ENCODE measurements at places on chromosomes 3 and 15.

DNA sequence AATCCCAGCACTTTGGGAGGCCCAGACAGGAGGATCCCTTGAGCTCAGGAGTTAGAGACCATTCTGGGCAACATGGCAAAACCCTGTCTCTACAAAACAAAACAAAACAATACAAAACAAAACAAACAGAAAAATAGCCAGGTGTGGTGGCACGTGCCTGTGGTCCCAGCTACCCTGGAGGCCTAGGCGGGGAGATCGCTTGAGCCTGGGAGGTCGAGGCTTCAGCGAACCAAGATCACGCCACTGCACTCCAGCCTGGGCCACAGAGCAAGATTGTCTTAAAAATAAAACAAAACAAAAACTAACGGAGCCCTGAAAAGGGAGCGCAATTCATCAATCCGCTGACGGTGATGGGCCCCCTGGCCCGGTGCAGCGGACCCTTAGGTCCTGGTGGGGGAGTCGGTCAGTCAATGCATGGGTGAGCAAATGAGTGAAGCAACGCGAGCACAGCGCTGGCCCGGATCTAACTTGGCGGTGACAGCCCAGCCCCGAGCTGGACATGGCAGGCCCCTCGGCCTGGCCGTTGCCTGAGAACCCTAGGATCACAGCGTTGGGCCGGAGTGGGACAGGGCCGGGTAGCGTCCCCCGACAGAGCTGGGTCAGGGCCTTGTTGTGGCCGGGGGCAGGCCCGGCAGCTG lies 52.4 kb upstream of the BLM start:
- peak; percentile 51 for DNase-seq

DNA sequence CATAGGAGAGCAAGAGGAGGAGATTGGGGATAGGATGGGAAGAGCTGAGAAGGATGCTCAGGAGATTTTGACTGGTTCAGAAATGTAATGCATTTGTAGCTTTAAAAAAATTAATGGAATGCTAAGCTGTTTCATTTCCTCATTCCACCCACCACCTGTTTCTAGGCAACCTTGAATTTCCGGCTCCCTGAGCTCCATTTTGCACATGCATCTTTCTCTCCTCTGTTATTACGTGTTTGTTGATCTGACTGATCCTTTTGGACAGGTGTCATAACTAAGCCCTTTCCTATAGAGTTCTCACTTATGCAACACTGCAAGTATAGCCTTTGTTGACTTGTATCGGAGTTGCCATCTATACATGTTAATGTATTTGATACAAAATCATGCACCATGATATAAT lies 4.3 kb downstream of the TMPRSS7 start:
- no peak for DNase-seq

GRCh38 chr3:1830851-1831250 lies 267.8 kb upstream of the CNTN4 start:
- DNase-seq: no peak

GRCh38 chr3:194082743-194083636 lies 53.0 kb upstream of the HES1 start:
- no peak for DNase-seq

DNA sequence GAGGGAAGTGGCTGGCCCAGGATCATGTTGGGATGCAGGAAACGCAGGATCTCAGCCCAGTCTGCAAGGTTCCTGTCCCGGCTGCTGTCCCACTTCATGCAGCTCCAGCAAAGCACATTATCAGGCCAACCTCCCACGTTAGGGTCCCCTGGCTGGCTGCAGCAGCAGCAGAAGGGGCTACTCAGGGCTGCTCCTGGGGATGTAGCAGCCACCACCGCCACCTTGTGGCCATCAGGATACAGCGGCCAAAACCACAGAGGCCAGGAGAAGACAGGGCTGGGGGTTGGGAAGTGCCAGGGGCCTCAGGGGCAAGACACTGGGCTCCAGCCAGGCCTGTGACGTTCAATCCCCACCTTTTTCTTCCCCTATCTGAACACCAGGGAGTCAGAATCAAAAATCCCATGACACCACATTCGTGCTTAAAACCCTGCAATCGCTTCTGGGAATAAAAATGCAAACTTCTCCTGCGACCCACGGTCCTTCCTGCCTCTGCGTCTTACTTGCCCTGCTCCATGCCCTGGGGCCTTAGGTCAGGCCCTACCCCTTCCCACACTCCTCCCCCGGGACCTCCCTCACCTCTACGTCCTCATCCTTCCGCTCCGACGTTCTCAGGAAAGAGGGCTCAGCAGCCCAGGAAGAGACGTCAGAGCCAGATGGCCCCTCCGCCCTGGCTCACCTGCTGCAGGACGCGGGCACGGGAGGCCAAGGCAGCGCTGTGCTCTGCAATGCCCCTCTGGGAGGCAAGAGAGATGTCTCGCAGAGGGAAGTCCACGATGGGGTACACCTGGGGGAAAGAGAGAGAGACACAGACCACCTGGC lies 21.5 kb downstream of the SSUH2 start:
- peak; percentile 81 for DNase-seq

GRCh38 chr15:96304839-96305238 lies 25.7 kb upstream of the NR2F2 start:
- DNase-seq: no peak

GRCh38 chr3:24318677-24319287 lies 175.9 kb downstream of the THRB start:
- DNase-seq: no peak

GRCh38 chr3:72448375-72448823 lies 399.8 kb downstream of the SHQ1 start:
- DNase-seq: no peak

DNA sequence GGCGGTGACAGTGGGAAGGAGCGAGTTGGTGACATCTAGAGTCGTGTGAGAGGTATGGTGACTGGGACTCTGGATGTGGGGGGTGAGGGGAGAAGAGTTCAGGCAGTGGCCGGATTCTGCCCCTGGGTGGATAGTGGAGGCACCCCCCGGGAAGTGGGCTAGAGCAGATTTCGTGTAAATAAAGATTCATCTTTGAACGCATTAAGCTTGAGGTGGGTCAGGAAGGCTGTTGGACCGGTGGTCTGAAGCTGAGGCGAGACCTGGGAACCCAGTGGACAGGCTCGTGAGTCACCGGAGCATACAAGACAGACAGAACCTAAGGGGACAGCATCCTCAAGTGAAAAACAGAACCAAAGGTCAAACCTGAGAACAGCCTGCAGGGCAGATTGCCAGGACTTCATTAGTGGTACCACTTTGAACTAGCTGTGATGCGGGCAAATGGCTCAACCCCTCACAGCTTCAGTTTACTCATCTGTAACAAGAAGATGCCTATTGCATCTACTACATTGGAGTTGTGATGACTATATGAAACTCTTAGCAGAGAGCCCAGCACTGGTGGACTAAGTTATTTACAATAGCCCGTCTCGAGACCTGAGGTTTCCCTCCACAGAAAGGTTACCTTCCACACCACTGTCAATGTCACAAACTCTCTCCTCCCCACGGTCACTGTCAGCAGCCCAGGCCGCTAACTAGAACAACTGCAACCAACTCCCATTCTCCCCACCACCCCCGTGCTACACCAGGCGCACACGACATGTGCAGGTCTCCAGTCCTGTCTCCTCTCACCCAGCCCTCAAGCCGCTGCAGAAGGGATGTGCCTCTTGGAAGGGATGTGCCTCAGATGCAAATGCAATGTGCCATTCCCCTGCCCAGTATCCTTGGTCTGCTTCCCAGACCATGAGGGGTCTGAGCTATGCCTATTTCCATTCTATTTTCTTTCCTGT lies 901 bp upstream of the CLN6 start:
- DNase-seq: peak; percentile 36

DNA sequence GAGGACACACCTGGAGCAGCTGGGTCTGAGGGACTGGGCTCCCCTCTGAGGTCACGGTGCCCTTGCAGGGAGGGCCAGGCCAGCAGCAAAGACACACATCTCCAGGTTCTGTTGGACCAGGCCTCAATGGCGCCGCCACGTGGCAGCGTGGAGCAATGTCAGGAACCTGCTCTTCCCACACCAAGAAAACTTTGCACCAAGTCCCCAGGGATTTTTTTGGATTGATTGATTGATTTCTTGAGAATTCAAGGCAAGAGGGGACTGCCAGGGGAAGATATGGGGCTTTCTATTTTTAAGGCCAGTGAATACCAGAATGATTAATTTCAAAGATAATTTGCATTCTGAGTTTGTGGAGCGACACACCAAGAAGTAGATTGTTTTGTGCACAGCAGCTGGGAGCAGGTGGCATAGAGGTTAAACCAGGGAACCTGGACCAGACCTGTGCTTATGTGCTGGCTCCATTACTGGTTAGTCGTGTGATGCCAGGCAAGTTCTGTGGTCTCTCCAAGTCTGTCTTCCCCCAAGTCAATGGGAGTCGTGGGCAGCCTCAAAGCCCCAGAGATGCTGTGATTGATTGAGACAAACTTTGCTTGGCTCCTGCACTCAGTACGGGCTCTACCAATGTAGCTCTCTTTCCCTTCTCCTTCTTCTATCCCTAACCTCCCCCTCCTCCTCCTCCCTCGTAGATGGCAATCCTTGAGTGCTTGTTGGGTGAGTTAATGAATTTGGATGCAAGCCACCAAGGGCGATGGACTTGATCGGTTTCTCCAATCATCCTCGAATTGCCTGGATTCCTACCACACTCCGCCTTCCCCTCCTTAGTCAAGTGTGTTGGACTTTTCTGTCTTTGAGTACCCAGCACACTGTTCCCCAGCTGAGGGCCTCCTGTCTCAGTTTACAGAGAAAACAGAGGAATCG lies 96.2 kb upstream of the TRPM1 start:
- peak; percentile 53 for DNase-seq

- no peak for DNase-seq
Observed at GRCh38 chr3:180332608-180333007, 269.4 kb upstream of the TTC14 start.

DNA sequence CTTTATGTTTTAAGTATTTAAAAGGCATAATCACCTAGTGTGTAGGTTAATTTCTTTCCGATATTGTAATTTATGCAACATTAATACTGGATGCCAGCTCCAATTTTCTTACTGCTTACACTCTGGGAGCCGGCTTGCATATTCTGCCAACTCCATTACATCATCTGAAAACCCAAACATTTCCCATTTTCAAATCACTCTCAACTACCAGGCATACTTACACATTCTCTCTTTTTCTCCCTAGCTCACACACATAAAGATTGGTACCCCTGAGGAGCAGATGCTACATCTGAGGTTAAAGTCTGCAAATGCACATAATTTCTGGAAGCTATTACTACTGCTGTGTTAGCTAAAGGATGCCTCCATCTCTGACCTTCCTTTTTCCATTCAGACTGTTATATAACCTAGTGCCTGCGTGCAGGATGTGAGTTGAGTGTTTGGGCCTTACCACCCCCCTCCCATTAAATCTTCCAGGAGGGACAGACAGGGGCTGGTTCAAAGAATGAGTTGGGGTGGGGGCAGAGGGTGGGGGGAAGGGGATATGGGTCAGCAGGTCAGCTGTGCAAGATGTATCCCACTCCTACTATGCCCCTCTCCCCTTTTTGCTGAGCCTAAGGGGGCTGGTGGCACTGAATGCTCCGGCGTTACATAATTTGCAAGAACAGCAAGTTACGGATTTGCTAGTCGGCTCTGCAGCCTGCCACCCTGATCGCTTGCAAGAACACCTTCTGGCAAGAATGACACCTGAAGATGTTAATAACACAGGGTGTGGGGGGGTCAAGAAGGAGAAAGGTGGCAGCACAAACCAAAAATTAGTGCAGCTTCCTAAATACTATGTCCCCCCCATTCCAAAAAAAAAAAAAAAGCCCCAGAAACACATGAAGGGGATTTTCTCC lies 2.5 kb downstream of the RORA start:
- DNase-seq: no peak

DNA sequence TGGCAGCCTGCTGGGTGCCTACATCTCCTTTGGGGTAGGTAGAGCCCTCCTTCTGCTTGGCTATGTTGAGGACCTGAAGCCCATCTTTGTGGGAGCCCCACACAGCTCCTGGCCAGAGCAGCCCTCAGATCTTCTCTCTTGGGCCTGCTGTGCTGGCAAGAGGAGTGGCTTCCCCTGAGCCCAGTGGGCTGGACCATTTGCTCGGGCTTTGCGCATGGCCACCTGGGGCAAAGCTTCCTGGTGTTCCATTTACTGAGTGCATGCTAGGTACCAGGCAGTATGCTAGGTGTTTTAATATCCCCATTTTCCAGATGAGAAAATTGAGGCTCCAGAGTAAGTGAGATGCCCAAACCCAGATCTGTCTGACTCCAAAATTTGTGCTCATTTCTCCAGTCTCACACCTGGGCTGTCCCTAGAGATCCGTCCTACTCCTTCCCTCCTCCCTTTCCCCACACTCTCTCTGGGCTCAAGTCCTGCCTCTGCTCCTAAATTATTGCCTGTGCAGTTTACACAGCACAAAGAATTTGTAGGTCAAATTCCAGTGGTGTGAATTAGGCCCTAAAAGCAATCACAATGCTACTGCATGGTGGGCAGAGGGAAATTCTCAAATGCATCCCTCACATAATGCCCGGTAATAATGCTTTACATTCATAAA lies 39.7 kb downstream of the SLC28A1 start:
- no peak for DNase-seq

- DNase-seq: no peak
Observed at GRCh38 chr3:80618295-80619256, 850.8 kb upstream of the ROBO1 start.

- DNase-seq: no peak
Observed at GRCh38 chr3:10956986-10957385, 35.6 kb upstream of the SLC6A1 start.

Measured in hematopoietic multipotent progenitor cell treated with erythropoietin and hydrocortisone succinate and interleukin-3 and kit ligand, for 4 days (in vitro differentiated cells).